Stimulated activated CD4-positive, alpha-beta T cell treated with anti-CD3 and anti-CD28 coated beads, Interleukin-2, amount 100 ng/mL, for 24 hours (primary cell): ENCODE measurements at places on chromosomes 5 and 9.

DNA sequence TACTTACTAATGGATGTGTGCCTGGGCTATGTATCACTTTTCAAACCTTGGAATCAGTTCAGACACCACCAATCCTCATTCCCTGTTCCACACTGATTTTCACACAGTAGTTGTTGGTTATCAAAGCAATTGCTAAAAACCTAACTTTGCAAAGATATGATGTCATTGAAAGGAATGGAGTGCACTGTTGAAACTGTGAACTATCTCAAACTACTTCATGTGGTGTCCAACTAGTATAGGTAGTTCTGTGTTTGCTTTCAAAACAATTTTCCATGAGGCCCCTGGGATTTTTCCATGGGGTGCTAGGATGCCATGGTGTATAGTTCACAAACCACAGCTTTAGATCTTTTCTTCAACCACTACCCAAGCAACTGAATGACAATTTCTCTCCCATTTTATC lies 17.8 kb downstream of the INIP start:
- no peak for DNase-seq

DNA sequence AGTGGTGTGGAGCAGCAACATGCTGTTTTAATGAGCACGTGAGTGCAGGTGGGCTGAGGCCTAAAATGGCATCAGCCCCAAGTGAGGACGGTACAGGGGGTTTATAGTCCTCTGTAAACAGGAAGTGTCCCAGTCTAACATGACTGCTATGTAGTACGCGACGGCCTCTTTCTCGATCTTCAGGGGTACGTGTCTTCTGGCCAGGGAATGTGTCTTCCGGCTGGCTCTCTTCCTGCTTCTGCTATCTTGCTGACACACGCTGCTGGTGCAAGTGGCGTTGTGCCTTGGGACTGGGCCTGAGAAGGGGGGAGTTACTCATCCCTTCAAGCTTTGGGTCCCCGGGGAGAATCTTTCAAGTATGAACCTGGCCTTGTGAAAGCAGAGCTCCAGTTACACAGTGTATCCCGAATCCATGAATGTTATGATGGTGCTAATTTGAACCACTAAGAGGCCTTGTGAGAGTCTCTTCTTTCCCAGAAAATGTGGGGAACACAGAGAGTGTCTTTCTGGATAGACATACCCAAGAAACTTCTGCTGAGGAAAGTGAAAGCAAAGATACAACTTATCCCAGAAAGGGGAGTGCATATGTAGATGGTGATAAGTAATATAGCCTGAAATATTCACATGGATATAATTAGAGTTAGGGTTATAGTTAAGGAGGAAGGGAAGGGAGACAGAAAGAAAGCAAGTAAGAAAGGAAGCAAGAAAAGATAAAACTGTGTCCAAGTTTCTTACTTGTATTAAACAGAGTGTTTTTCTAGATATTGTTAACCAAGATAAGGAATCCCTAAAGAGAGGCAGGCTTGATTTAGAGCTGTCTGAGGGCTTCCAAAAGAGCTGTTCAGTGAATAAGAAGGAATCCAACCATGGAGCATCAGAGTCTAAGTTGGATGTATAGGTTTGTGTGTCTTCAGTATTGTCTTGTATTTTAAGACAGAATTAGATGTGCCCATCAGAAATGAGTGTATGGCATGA lies 35.5 kb upstream of the ANXA2R start:
- DNase-seq, result no peak

GRCh38 chr5:81922854-81923279 lies 49.0 kb upstream of the ATG10 start:
- no peak for DNase-seq

GRCh38 chr5:136064510-136064909 lies 35.7 kb downstream of the TGFBI start:
- no peak for DNase-seq

GRCh38 chr5:154162539-154163151 lies 27.9 kb upstream of the GALNT10 start:
- no peak for DNase-seq
